ENCODE measurements at places on chromosomes 6 and 20. TPM values are rescaled to one million over a fixed set of nuclear protein-coding genes. Genes with fewer than 3 reads are reported as not detected.

ADGRG6 gene
- 22.6 TPM for total RNA-seq

DNA sequence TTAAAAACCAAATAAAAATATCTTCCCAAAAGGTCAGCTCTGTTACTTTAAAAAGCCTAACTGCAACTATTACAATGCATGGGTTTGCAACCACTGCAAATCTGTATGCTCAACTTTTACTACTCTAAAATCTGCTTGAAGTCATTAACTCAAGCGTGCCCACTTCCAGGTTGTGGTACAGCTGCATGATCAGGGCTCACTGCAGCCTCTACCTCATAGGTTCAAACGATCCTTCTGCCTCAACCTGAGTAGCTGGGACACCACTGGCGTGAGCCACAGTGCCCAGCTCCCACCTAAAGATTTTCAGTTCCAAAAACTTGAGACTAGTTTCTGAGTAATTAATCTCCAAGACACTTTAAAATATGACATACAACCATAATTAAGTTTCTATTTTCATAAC lies 8.2 kb downstream of the DIDO1 start:
- H3K4me1 ChIP-seq, result peaks cover 98% of the 10 kb centered on the region
- H3K36me3 ChIP-seq, result no peaks in the 10 kb centered on the region
- H3K27me3 ChIP-seq, result no peaks in the 10 kb centered on the region
- H3K27ac ChIP-seq, result no peak overlapping the region

DNA sequence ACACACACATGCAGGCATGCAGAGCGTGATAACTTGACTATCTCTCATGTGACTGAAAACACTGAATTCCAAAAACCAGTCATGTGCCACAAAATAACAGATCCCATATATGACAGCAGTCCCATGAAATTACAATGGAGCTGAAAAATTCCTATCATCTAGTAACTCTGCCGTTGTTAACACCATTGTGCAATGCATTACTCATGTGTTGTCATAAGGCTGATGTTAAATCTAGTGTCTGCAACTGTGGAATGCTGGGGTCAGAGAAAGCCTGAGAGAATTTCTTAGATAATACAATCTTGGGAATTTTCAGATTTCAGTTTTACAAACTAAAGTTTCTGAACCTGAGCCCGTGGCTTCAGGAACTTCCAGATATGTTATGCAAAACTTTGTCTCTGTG lies 70.2 kb downstream of the LYRM4 start:
- H3K27me3 ChIP-seq, result no peaks in the 10 kb centered on the region
- no peaks in the 10 kb centered on the region for H3K4me1 ChIP-seq
- H3K36me3 ChIP-seq, result no peaks in the 10 kb centered on the region
- no peak overlapping the region for H3K4me3 ChIP-seq
- H3K27ac ChIP-seq, result no peak overlapping the region

DNA sequence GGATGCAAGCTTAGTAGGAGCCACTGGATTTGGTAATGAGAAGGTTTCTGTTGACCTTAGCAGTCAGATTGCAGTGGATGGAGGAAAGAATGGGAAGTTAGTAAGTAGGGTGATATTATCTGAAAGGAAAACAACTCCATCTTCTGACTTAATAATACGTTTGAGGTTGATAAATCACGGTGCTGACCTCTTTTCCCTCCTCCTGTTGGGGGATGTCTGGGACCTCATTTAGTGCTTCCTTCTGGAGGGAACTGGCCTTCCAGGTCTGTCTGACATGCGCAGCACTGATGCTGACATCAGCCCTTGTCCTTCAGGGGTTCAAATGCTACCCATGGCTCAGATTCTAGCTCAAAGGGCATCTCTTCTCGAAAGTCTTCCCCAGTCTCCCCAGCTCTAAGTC lies 48.2 kb upstream of the AKAP12 start:
- H3K36me3 ChIP-seq, result no peaks in the 10 kb centered on the region
- H3K4me1 ChIP-seq, result no peaks in the 10 kb centered on the region
- no peaks in the 10 kb centered on the region for H3K27me3 ChIP-seq
- DNase-seq, result no peak
- H3K27ac ChIP-seq, result no peak overlapping the region
- no peak overlapping the region for H3K4me3 ChIP-seq

- DNase-seq, result no peak
- no peaks in the 10 kb centered on the region for H3K27me3 ChIP-seq
- no peak overlapping the region for H3K27ac ChIP-seq
- H3K36me3 ChIP-seq, result no peaks in the 10 kb centered on the region
These were observed 139.5 kb downstream of the BCAS1 start for GRCh38 chr20:53930651-53931504.

CFAP61 gene
- 1.5 TPM for total RNA-seq

DNA sequence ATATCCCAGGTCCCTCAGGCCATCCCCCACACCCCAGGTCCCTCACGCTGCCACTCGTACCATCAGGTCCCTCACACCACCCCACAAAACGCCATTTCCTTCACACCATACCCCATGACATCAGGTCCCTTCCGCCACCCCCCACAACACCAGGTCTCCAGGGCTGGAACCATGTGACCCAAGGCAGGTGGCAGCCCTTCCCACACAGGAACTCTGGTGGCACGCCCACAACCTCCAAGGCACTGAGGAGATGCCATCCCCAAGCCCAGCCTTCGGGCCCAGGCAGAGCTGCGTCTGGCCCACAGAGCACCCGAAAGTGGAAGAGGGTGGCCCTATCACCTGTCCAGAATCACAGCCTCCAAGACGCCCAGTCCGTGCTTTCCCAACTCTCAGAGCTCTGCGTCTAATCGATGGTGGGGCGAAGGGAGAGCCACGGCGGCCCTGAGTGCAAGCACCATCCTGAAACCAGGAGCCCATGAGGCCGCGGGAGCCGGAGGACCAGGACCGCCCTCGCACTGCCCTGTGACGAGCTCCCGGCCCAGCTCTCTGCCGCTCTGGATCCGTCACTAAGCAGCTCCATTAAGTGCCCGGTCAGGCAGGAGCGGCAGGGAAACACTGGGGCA lies 12.7 kb downstream of the TAF4 start:
- H3K4me1 ChIP-seq, result peaks cover 33% of the 10 kb centered on the region
- H3K36me3 ChIP-seq, result no peaks in the 10 kb centered on the region
- H3K4me3 ChIP-seq, result no peak overlapping the region
- no peak for DNase-seq

DNA sequence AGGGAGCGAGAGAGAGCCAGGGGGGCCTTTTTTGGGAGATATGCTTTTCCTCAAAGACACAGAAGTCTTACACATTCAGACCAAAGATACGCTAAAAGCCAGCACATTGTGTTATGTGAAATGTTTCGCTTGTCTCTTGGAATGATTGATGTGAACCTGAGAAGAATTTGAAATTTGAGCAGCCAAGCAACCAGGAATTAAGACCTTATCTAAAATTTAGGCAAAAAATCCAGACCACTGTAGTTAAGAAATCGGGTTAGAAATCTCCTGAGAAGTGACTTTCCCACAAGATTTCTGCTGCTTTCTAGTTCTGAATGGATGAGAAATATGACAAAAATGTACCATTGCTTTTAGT lies 223.2 kb upstream of the GMDS start:
- no peaks in the 10 kb centered on the region for H3K4me1 ChIP-seq
- no peak for DNase-seq
- H3K4me3 ChIP-seq, result no peak overlapping the region
- H3K27me3 ChIP-seq, result no peaks in the 10 kb centered on the region

CD40 gene
- 24.6 TPM for total RNA-seq

KIF13A gene
- 43.0 TPM for total RNA-seq

DNA sequence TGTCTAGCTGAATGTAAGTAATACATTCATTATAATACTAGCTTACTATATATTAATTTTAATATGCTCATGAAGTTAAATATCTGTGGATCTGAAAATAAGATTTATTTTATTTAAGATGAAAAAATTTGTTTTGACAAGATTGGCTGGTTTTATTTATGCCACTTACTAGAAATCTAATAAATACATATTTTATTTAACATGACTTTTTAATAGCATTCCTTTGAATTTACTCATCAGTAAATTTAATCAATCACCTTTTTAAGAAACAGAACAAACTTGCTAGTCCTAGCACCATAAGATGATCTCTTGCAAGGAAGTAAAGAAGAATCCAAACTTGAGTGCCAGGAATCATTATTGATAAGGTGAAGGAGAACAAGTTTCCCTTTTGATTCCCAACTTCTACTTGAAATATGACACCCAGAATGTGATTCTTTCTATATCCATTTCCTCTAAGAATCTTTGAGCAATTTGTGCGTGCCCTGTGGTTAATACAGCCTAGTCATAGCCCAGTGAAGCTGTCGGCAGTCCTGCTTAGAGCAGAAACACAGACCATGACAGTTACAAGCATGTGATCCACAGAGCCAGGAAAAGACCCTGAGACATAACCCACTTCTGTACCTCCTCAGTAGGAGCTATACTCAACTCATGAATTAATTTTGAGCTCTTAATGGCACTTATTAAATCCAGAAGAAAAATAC lies 282.3 kb upstream of the QKI start:
- no peaks in the 10 kb centered on the region for H3K27me3 ChIP-seq
- no peak for DNase-seq
- no peaks in the 10 kb centered on the region for H3K36me3 ChIP-seq
- H3K4me1 ChIP-seq, result no peaks in the 10 kb centered on the region
- no peak overlapping the region for H3K4me3 ChIP-seq

RSPO4 gene
- not detected for total RNA-seq

GRCh38 chr20:58160451-58161061 lies 67.9 kb downstream of the ANKRD60 start:
- H3K4me3 ChIP-seq, result no peak overlapping the region
- H3K36me3 ChIP-seq, result no peaks in the 10 kb centered on the region
- peaks cover 9% of the 10 kb centered on the region for H3K4me1 ChIP-seq
- H3K27me3 ChIP-seq, result no peaks in the 10 kb centered on the region
- no peak for DNase-seq

- no peaks in the 10 kb centered on the region for H3K27me3 ChIP-seq
- H3K4me1 ChIP-seq, result peaks cover 59% of the 10 kb centered on the region
- H3K27ac ChIP-seq, result peak overlapping the region; percentile 53
- peaks cover 22% of the 10 kb centered on the region for H3K36me3 ChIP-seq
These were observed 4.9 kb downstream of the TNFAIP3 start for GRCh38 chr6:137871831-137872454.

DNA sequence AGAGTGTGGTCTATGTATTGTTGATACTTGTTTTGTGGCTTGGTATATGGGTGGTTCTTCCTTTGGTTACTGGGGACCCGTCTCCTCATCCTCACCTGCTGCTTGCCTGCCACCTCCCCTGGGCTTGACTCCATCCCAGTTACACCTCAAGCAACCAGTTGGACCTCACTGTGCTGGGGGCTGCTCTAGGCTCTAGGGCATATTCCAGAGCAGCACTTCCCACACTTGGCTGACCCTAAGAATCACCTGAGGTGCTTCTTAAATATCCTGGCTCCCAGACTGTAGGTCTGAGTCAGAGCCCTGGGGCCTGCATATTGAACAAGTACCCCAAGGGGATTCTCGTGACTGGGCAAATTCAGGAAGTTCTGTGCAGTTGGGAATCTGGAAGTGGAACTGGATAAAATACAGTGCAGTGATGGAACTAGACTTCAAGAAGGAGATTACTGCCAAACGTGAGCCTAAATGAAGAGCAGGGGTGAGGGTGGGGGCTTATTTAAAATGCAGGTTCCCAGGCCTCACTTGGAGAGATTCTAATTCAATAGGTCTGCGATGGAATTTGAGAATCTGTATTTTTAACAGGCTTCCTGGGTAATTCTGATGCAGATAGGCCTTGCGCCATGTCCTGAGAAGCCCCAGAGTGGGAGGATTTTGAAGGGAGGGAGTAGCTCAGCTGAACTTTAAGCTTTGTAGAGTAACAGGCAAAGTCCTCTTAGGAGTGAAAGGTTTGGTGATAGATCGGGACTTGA lies 7.6 kb downstream of the SPATS1 start:
- H3K27ac ChIP-seq, result no peak overlapping the region
- no peaks in the 10 kb centered on the region for H3K27me3 ChIP-seq
- no peak overlapping the region for H3K4me3 ChIP-seq
- H3K4me1 ChIP-seq, result no peaks in the 10 kb centered on the region

DNA sequence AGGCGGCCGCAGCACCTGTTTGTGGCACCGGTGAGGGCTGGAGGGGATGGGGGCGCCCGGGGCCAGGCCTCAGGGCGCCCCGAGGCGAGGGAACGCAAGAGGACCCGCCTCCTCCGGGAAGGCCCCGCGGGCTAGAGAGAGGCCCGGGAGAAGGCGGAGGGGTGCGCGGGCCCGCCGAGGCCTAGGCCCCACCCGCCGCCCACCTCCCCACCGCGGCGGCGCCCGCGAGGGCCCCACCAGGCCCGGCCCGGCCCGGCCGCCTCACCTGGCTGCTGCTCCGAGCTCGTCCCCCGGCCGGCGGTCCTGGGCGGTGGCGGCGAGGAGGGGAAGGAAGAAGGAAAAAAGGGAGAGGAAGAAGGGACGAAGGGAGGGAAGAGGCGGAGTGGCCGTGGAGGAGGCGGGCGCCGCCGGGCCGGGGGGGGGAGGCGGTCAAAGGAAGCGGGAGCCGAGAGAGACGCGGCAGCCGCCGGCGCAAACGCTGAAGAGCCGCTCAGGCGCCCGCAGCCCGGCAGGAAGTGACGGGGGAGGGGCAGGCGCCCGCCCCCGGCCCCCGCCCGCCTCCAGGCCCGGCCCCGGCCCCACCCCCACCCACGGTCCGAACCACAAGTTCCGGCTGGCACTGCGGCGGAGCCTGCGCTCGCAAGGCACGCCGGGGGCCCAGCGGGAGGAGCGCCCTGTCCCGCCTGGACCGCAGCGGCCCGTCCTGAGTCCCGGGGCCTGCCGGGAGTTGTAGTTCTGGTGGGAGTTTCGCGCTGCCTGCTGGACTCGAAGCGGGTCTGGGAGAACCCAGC lies at the start of gene STAU1:
TSS of gene STAU1 (minus strand) at position 484 of the 791 bp plus-strand sequence. CDS start 22,133 bp downstream, outside the sequence.
- no peaks in the 10 kb centered on the region for H3K27me3 ChIP-seq
- H3K4me3 ChIP-seq, result peak within 1 kb of the TSS; percentile 82
- DNase-seq, result peak; percentile 93
- H3K36me3 ChIP-seq, result no peaks in the 10 kb centered on the region
- H3K27ac ChIP-seq, result peak within 1 kb of the TSS; percentile 91

FLRT3 gene
- total RNA-seq, result 4.7 TPM

PRDM1 gene
- total RNA-seq, result 27.0 TPM

DNA sequence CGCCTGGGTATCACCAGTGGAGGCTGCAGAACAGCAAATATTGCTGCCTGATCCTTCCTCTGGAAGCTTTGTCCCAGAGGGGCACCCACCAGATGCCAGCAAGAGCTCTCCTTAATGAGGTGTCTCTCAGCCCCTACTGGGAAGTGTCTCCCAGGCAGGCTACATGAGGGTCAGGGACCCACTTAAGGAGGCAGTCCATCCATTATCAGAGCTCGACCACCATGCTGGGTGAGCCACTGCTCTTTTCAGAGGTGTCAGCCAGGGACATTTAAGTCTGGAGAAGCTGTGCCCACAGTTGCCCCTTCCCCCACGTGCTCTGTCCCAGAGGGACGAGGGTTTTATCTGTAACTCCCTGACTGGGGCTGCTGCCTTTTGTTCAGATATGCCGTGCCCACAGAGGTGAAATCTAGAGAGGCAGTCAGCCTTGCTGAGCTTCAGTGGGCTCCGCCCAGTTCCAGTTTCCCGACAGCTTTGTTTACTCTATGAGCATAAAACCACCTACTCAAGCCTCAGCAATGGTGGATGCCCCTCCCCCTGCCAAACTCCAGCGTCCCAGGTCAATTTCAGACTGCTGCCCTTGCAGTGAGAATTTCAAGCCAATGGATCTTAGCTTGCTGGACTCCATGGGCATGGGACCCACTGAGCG lies 25.9 kb upstream of the AIG1 start:
- H3K36me3 ChIP-seq, result no peaks in the 10 kb centered on the region
- no peak overlapping the region for H3K4me3 ChIP-seq
- H3K27ac ChIP-seq, result no peak overlapping the region
- no peak for DNase-seq
- H3K4me1 ChIP-seq, result no peaks in the 10 kb centered on the region

Measured in vagina (tissue), 2 donors.